ENCODE measurements at places on chromosomes 2 and 18. TPM values are rescaled to one million over a fixed set of nuclear protein-coding genes. Genes with fewer than 3 reads are reported as not detected.

The FOXI3 gene
- not detected for total RNA-seq

The CAVIN2 gene
- 1.8 TPM for total RNA-seq

The POTEC gene
- total RNA-seq = not detected

The PPP1R1C gene
- 0.52 TPM for total RNA-seq

The TTR gene
- not detected for total RNA-seq

The LRRC30 gene
- not detected for total RNA-seq

The HOXD10 gene
- not detected for total RNA-seq

The PMAIP1 gene
- total RNA-seq = 4.1 TPM

The RAB6C gene
- 0.24 TPM for total RNA-seq

The RAB12 gene
- 41.3 TPM for total RNA-seq

DNA sequence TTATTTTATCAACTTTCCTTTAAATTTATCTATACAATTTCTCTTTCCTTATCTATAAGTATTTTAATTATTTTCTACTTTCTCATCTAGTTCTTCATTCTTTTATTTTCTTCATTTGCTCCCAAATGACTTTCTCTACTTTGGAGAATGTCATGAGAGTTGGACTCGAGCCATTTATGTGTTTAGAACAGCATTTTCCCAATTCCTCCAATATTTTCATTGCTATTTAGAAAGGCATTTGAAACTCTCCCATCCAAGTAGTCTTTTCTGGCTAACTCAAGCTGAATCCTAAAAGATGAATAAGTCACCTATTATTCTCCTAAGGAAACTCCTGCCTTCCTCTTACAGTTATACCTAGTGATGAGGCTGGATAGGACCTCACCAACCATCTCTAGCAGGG, 15.8 kb upstream of the FEZ2 start:
- no peaks in the 10 kb centered on the region for H3K27me3 ChIP-seq
- no peak for DNase-seq
- H3K36me3 ChIP-seq = no peaks in the 10 kb centered on the region
- no peak overlapping the region for H3K27ac ChIP-seq
- H3K4me1 ChIP-seq = peaks cover 24% of the 10 kb centered on the region

DNA sequence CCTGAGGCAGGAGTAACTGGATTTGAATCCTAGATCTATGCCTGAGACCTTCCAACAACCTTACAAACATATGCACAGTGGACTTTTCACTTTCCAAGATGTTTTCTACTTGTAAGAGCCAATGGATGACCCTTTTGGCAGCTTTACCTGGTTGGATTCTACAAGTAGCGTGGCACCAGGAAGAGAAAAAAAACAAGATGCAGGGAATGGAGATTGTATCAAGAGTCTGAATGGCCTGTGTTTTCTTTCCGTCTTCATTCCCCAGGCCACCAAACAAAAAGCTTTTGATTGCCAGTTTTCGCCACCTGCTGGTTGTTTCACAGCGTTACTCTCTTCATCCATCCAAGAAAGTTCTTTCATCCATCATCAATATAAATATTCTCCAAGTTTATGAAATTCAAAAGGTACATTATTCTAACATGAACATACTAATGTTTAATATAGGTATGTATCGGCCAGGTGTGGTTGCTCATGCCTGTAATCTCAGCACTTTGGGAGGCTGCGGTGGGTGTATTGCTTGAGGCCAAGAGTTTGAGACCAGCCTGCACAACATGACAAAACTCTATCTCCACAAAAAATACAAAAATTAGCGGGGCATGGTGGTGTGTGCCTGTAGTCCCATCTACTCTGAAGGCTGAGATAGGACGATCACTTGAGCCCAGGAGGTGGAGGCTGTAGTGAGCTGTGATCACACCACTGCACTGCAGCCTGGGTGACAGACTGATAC, 3.5 kb upstream of the BCL2 start:
- no peaks in the 10 kb centered on the region for H3K27me3 ChIP-seq
- H3K27ac ChIP-seq = no peak overlapping the region
- no peaks in the 10 kb centered on the region for H3K36me3 ChIP-seq
- DNase-seq = no peak

DNA sequence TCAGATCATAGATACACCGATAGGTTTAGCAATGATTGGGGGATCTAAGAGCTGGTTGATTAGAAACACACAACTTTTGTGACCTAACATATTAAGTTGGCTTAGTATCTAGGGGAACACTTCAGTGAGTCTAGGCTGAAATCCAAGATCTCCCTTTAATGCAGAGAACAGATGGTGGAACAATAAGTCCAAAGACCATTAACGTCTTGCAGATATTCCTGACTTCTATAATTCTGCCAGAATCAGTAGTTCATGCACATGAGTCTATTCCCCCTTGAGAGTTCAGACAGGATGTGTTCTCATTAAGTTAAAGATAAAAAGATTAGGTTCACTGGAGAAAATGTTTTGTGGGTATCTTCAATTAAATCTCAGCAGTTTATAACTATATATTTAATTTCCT, 506.5 kb downstream of the TSN start:
- H3K4me3 ChIP-seq = no peak overlapping the region
- no peak overlapping the region for H3K27ac ChIP-seq
- H3K27me3 ChIP-seq = no peaks in the 10 kb centered on the region
- peaks cover 8% of the 10 kb centered on the region for H3K4me1 ChIP-seq
- no peak for DNase-seq

GRCh38 chr2:126448611-126449010, 207.3 kb upstream of the GYPC start:
- no peak for DNase-seq
- no peaks in the 10 kb centered on the region for H3K4me1 ChIP-seq
- no peak overlapping the region for H3K27ac ChIP-seq

DNA sequence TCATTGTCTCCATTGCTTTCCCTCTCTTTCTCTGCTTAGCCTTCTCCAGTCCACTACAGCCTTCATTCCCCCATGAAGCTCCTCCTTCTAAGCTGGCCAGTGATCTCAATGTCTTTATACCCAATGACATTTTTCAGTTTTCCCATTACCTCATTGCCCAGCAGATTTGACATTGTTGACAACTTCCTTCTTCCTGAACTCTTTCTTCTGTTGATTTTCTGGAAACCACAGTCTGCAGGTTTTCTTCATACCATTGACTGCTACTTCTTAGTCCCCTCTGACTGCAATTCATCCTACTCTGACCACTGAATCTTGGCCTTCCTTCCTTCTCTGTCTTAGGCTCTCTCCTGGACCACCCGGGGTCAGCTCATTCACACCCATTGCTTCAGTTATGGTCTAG, 22.9 kb upstream of the SPP2 start:
- H3K36me3 ChIP-seq = no peaks in the 10 kb centered on the region
- no peak for DNase-seq
- no peak overlapping the region for H3K4me3 ChIP-seq
- peaks cover 10% of the 10 kb centered on the region for H3K27me3 ChIP-seq

DNA sequence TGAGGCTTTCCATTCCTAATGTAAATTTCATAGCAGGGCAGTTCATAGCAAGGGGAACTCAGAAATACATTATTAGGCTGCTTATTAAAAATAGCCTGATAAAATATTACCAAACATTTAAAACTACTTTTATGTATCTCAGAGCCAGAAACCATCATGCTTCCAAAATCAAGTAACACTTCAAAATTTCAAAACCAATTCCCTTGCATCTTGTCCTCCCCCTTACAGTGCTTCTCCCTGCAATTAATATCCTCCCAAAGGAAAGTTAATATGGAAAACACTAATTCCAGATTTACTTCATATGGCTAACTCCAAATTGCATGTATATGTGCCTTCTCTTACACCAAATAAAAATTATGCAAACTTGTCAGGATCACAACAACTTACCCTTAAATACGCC, 6.6 kb downstream of the PLEKHH2 start:
- no peak overlapping the region for H3K27ac ChIP-seq
- no peak for DNase-seq
- no peak overlapping the region for H3K4me3 ChIP-seq
- peaks cover 12% of the 10 kb centered on the region for H3K4me1 ChIP-seq

DNA sequence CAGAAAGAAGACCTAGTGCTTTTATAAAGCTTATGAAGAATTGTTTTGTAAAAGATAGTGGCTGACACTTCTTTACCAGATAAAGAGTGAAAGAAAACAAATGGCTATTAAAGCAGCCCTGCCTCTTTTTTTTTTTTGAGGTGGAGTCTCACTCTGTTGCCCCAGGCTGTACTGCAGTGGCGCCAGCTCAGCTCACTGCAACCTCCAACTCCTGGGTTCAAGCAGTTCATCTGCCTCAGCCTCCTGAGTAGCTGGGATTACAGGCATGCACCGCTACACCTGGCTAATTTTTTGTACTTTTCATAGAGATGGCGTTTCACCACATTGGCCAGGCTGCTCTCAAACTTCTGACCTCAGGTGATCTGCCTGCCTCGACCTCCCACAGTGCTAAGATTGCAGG, 12.9 kb downstream of the ARPC2 start:
- no peak overlapping the region for H3K4me3 ChIP-seq
- no peak for DNase-seq
- H3K27me3 ChIP-seq = no peaks in the 10 kb centered on the region
- H3K27ac ChIP-seq = peak overlapping the region; percentile 79

DNA sequence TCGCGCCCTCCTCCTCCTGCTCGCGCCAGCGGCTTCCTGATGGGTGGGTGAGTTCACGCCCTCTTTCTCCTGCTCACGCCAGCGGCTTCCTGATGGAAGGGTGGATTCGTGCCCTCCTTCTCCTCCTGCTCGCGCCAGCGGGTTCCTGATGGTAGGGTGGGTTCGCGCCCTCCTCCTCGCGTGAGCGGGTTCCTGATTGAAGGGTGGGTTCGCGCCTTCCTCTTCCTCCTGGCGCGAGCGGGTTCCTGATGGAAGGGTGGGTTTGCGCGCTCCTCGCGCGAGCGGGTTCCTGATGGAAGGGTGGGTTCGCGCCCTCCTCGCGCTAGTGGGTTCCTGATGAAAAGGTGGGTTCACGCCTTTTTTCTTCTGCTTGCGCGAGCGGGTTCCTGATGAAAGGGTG, 62.0 kb upstream of the MGAT5 start:
- no peak overlapping the region for H3K27ac ChIP-seq
- no peak for DNase-seq

GRCh38 chr2:13597176-13597575, 880.4 kb downstream of the TRIB2 start:
- no peak for DNase-seq
- no peak overlapping the region for H3K4me3 ChIP-seq
- H3K27ac ChIP-seq = no peak overlapping the region
- no peaks in the 10 kb centered on the region for H3K4me1 ChIP-seq
- H3K36me3 ChIP-seq = no peaks in the 10 kb centered on the region
- no peaks in the 10 kb centered on the region for H3K27me3 ChIP-seq

DNA sequence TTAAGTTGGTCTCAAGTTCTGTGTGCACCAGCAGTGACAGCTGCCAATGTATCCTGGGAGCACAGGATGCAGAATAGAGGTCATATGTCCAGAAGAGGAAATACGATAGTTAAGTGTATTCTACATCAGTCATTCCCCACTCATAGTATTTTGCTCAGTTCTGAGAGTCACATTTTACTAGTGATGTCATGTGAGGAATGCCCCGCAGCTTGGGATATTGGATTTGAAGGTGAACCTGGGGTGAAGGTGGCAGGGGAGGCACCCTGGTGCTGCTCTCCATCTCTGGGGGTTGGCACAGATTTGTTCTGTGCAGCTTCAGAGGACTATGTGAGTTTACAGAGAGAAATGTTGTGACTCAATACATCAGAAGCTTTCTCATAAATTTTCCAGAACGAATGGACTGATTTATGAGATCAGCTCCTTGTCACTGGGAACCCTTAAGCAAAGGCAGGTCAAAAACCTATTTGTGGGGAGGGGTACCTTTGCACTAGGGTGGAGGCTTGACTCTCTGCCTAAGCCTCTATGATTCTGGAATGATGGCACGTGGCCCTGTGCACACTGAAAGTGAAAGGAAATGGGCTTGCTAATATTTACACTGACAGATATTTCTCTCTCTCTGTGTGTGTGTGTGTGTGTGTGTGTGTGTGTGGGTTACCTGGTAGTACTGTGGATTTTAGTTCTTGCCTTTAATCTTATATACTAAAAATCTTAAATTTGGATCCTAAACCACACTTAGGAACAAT, 95.9 kb downstream of the NEB start:
- no peak overlapping the region for H3K4me3 ChIP-seq
- no peak for DNase-seq
- no peak overlapping the region for H3K27ac ChIP-seq
- H3K36me3 ChIP-seq = peaks cover 2% of the 10 kb centered on the region
- no peaks in the 10 kb centered on the region for H3K27me3 ChIP-seq

GRCh38 chr2:120283649-120284048, 31.0 kb downstream of the RALB start:
- no peaks in the 10 kb centered on the region for H3K27me3 ChIP-seq
- DNase-seq = no peak
- H3K36me3 ChIP-seq = peaks cover 14% of the 10 kb centered on the region
- H3K4me3 ChIP-seq = no peak overlapping the region

- H3K4me3 ChIP-seq = no peak overlapping the region
- no peaks in the 10 kb centered on the region for H3K36me3 ChIP-seq
- no peak overlapping the region for H3K27ac ChIP-seq
- DNase-seq = no peak
- peaks cover 19% of the 10 kb centered on the region for H3K27me3 ChIP-seq
These were observed 5.2 kb downstream of the CD207 start for GRCh38 chr2:70830366-70830765.
